SHP77 (cell line): ENCODE measurements at places on chromosomes 4 and X.
A peak's percentile ranks its signal among the peaks of the same experiment; 100 is the strongest.

GRCh38 chr4:32106767-32107166, 1386.6 kb downstream of the PCDH7 start:
- DNase-seq = no peak

DNA sequence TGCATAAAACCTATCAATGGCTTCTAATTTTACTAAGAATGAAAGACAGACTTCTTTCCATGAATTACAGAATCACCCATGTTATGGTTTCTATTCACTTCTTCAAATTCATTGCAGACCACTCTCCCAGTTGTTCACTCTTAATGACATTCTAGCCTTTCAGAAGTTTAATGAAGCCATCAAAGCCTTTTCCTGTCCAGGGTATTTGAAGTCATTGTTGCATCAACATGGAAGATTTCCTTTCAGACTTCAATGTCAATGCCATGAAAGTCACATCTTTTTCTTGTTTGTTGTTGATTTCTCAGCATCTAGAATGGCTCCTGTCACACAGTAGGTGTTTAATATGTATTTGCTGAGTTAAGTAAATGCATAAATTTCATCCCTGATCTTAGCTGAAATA, 48.1 kb upstream of the ARSJ start:
- no peak for DNase-seq

DNA sequence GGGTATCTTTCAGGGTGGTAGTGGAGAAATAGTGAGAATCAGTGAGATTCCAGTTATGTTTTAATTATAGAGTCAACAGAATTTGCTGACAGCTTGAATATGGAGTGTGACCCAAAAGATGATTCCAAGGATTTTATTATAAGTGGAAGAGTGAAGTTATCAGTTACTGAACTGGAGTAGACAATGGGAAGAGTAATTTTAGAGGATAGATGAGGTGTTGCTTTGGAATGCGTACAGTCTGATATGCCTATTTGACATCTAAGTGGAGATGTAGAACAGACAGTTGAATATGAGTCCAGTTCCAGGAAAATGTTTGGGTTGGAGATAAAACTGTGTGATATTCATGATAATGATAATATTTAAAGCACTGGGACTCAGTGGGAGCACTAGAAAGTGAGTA, 174.2 kb downstream of the MAPK10 start:
- no peak for DNase-seq

- DNase-seq = no peak
These were observed 93.1 kb upstream of the ESX1 start for GRCh38 chrX:104347860-104348259.

GRCh38 chr4:128653527-128654444, 155.7 kb upstream of the JADE1 start:
- DNase-seq = peak; percentile 25

- DNase-seq = no peak
These were observed 78.8 kb downstream of the HADH start for GRCh38 chr4:108068442-108068841.
